ENCODE measurements at places on chromosomes 3 and 15.

- no peak for DNase-seq
These were observed 155.2 kb downstream of the FBLN2 start for GRCh38 chr3:13704174-13704573.

GRCh38 chr15:27645672-27646071, 453.4 kb downstream of the OCA2 start:
- DNase-seq, result no peak

GRCh38 chr3:25901796-25902195, 111.9 kb downstream of the OXSM start:
- no peak for DNase-seq

- DNase-seq, result peak; percentile 27
These were observed 56.8 kb downstream of the DNAH1 start for GRCh38 chr3:52372822-52373504.

- no peak for DNase-seq
These were observed 160.8 kb downstream of the SYNPR start for GRCh38 chr3:63438826-63439371.

GRCh38 chr3:119778176-119778575, 3.7 kb upstream of the NR1I2 start:
- no peak for DNase-seq

DNA sequence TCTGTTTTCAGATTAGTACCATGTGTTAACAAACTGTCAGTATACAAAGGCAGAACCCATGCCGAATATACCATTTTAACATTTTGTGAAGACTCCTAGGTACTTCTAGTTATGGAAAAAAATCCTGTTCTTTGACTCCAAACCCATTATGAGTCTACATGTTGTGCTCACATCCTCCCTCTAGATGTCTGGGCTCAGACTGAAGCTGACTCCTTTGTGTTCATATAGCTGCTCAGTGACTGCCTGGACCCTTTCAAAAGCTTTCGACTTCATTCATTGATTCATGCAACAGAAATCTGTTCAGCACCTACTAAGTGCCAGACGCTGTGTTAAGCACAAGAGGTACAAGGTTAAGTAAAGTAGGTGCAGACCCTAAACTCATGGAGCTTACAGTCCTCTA, 60.5 kb downstream of the MEGF11 start:
- DNase-seq, result no peak

GRCh38 chr3:183515968-183516851, 39.3 kb downstream of the KLHL6 start:
- DNase-seq, result peak; percentile 87

DNA sequence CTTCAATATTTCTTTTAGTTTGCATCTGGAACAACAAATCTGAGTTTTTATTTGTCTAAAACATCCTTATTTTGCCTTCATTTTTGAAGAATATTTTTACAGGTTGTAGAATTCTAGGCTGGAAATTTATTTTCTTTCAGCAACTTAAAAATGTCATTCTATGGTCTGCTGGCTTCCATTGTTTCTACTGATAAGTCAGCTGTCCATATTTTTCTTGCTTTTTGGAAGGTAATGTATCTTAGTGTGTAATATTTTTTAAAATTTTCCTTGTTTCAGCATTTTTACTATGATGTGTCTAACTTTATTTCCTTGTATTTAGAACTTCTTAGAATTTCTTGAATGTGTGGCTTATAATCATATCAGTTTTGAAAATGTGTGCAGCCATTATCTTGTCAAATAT, 37.0 kb downstream of the SEMA6D start:
- DNase-seq, result no peak

DNA sequence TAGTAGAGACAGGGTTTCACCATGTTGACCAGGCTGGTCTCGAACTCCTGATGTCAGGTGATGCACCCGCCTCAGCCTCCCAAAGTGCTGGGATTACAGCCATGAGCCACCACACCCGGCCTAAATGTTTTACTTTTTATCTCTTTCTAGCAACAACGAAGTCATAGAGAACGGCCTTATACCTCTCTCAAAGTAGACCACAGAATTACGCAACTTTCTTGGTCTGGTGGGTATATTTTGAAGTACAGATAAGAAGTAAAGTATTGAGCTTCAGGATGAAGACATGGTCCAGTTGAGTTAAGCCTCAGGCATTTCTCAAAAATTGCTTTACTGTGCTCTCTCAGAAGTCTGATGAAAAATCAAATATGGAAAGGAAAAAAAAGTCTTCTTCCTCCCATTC, 30.6 kb downstream of the FAM240A start:
- DNase-seq, result no peak

GRCh38 chr3:181712553-181713279, 991 bp downstream of the SOX2 start:
- DNase-seq, result no peak

DNA sequence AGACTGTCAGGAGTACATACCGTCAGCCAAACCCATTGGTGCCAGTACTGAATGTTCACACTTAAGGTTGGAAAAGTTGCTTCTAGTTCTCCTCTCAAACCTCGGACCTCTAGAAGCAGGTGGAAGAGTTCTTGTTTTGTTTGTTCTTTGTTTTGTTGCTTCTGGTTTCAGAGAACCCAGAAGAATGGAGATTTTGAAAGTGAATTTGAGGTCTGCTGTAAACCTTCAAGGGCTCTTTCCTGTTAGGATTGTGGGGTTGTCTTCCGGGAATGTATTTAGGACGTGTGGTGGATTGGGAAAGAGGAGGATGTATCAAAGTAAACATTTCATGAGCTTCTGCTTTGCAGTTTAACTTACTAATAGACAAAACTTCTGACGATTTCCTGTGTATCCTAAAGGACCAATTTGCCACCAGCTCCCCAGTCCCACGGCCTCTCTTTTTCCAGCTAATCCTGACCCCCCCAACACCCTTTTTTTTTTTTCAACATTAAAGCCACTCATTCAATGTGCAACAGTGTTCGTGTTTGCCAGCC, 50.3 kb downstream of the FILIP1L start:
- no peak for DNase-seq

- DNase-seq, result no peak
These were observed 58.8 kb upstream of the SLC6A11 start for GRCh38 chr3:10757021-10757820.

- DNase-seq, result no peak
These were observed 438.9 kb upstream of the ARRDC4 start for GRCh38 chr15:97521381-97522285.
